Stimulated activated CD8-positive, alpha-beta memory T cell treated with anti-CD3 and anti-CD28 coated beads, Interleukin-4, amount 100 ng/mL, for 1 hour (primary cell): ENCODE measurements at places on chromosomes 2 and 18.

DNA sequence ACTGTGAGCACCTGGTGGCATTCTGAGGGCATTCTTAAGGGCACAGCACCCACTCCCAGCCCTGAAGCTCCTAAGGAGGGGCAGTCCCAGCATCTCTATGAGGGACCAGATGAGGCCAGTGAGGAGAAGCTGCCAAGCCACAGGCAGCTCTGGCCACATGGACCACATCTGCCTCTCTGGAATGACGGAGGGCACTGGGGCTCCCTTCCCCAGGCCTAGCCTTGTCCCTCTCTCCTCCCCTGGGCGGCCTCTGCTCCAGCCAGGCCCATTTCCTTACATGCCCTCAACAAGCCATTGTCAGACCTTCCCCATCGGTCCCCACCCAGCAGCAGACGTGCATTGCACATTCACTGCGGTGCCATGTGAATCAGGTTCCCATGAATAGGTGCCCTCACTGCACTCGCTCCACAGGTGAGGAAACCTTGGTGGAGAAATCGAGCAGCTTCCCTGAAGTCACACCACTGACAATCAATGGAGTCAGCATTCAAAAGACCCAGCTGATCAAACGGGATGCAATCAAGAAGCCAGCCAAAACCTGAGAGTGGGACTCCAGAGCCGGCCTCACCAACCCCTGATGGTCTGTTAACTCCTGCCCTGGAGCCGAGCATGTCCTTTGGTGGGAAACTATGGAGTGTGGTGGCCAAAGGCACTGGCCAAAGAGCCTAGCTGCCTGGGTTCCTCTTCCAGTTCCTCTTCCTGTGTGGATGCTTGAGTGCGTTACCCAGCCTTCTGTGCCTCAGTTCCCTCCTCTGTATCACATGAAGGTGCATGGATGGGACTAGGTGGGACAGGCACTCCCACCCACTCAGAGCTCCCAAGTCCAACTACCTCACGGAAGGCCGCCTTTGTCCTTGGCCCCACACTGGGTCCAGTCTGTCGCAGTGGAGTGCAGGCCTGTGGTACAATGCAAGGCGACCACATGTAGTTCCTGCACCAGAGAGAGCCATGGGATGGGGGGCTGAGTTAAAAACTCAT lies 147.3 kb downstream of the ZFP36L2 start:
- DNase-seq = no peak

GRCh38 chr2:43542285-43542933 lies 53.4 kb downstream of the THADA start:
- no peak for DNase-seq

DNA sequence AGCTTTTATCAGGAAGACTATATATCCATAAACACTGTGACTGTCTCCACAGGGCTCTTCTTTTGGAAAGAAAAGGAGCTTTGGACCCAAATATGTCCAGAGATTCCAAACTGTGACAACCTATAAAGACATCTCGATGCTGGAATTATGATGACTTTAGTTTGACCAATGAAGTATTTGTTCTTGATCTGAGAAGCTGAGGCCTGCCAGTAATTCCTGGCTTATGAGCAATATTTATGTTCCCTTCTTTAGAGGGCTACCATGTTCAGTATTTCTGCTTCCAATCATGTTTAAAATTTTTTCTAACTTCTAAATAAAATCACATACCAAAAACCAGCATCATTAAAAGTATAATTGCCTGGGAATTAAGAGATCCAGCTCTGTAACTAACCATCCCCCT lies 41.1 kb downstream of the FEZ2 start:
- no peak for DNase-seq

DNA sequence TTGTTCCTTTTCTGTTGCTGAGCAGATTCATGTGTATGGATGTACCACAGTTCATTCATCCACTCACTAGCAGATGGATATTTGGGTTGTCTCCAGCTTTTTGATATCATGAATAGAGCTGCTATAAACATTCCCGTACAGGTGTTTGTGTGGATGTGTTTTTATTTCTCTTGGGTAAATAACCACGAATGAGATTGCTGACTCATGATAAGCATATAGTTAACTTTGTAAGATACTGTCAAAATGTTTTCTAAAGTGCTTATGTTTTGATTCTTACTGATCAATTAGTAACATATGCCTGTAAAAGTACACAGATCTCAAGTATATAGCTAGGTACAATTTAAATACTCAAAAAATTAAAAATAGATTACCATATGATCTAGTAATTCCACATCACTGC lies 27.7 kb downstream of the TSN start:
- no peak for DNase-seq

DNA sequence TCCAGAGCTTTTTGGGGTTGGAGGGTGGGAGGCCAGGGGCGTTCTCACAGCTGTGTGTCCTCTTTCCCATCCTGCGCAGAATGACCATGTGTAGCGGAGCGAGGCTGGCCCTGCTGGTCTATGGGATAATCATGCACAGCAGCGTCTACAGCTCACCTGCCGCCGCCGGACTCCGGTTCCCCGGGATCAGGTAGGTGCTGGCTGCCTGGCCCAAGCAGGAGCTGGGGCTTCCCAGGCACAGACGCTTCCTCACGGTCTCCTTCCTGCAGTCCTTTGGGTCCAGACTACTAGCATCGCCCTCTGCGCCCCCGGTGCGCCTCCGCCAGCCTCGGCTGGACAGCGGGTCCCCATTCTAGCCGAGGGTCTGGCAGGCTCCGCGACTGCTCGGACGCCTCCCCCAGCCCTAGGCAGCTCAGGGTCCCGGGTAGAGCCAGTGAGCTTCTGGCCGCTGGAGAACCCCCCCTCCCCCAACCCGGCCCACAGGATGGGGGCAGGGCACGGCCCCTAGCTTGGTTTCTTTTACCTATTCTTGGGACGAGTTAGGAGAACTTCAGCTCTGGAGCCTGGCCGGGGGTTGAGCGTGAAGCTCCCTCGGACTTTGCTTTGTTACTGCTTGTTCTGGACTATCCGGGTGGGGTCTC lies 756 bp downstream of the ADCYAP1 start:
- DNase-seq = no peak

GRCh38 chr2:174863183-174863582 lies 98.9 kb upstream of the CHRNA1 start:
- DNase-seq = no peak
